A549 (cell line): ENCODE measurements at places on chromosomes 11 and 22.

DNA sequence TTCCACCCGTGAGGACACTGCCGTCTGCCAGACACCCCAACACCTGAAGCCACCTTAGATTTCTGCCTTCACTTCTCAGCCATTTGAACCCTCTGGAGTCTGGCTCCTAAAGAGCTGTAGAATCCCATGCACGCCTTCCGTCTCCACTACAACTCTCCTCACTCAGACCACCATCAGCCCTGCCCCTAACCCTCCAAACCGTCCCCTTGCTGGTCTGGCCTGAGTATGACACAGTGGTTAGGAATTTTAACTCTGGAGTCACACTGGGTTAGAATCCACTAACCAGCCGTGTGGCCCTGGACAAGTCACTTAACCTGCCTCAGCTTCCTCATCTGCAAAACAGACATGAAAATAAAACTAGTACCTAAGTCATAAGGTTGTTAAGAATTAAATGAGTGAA lies 3.0 kb downstream of the CNIH2 start:
- no peak for DNase-seq

DNA sequence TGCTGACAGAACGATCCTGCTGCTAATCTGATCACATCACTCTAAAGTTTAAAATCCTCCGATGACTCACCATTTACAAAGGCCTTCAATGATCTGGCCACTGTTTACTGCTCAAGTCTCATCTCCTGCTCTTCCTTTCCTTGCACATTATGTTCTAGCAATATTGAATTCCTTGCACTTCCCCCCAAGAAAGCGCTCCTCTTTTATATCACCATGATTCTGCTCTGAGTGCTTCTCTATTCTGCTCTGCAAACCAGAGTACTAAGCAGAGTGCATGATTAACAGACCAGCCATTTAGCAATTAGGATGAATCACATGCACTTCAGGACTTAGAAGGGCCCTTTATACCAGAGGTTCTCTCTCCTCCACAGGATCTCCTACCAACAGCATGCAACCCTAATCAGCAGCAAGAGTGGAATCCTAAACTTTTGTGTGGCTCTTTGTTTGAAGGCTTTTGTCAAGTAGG lies 1122.8 kb upstream of the CCDC90B start:
- DNase-seq: no peak

- no peak for DNase-seq
Measured at GRCh38 chr11:45984192-45984591, 61.7 kb downstream of the LARGE2 start.

DNA sequence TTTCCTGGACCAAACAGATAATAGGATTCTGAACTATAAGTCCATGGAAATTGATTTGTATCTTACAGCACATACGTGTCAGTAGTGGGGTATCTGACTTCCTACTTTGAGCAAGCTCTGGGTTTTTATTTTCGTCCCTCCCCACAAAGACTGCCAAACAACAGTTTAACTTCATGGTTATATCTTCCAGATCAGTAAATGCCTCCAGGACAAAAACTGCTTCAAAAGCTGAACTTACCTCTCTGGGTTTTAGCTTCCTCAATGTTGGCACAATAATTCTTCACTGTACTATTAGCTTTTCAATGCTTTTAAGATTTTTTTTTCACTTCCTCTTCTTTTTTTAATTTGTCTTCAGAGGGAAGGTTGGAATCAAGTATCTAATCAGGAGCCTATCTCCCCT lies 4.2 kb upstream of the DPF2 start:
- DNase-seq: no peak
